ENCODE measurements at places on chromosomes 5 and 9.

DNA sequence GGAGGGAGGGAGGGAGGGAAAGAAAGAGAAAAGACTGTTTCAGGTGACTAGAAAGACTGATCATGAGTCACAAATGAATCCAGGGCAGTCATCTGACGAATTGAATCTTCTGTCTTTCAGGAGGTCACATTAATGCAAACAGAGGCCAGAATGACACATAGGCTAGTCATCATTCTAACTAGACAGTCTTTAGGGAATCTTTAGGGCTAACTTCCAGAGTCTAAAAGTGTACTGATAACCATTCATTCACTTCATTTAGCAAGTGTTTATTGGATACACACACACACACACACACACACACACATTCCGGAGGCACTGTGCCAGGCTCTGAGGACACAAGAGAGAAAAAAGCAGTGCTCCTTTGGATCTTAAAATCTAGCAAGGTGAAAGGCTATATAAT lies 156.7 kb downstream of the EBF1 start:
- peak; percentile 66 for DNase-seq

- DNase-seq, result no peak
Measured at GRCh38 chr5:104734046-104734445, 1171.5 kb upstream of the NUDT12 start.

DNA sequence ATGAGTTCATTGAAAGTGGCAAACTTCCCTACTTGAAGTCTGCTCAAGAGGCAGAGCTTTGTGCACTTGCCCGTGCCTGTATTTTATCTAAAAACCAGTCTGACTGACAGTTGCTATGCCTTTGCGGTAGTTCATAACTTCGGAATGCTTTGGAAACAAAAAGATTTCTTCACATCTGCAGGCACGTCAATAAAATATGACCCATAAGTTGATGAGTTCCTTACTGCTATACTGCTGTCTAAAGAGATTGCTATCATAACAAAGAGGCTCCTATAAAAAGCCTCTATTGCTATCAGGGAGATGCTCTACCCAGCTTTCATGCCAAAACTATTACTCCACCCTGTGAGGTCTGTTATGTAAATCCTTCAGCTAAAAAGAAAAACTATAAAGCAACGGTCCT lies 25.4 kb upstream of the RNF20 start:
- DNase-seq, result peak; percentile 77

GRCh38 chr9:36154331-36154952 lies 14.7 kb upstream of the CCIN start:
- DNase-seq, result no peak

DNA sequence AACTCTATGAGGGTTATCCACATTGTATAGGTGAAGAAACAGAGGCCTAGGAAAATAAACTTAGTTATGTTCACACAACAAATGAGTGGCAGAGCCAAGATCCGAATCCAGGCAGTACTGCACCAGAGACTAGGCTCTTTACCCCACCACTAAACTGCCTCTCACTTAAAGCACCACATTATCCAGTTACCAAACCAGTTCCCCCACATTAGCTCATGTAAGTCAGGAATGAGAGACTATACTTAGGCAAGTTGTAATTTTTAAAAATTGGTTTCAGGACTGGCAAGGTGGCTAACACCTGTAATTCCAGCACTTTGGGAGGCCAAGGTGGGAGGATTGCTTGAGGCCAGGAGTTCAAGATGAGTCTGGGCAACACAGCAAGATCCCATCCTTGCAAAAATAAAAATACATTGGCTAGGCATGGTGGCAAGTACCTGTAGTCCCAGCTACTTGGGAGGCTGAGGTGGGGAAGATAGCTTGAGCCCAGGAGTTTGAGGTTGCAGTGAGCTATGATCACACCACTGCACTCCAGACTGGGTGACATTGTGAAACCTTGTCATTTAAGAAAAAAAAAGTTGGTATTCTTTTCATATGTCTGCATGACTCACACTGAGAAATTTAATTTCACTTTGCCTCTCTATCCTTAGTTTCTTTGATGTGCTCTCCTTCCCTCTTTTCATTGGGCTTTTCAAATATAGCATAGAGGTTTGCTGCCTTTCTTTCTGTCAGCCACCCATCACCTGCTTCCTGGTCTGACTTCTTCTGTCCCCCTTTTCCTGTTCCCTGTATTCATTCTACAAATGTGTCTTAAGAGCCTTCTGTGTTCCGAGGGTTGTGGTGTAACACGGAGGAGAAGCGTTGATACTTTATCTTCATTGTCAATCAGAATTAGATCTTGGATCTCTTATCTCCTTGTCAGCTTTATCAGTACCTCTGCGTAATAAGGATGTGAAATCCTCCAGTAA lies 64.7 kb downstream of the ERMP1 start:
- peak; percentile 25 for DNase-seq

- DNase-seq, result no peak
Measured at GRCh38 chr9:137194388-137194787, 5.9 kb downstream of the SSNA1 start.

DNA sequence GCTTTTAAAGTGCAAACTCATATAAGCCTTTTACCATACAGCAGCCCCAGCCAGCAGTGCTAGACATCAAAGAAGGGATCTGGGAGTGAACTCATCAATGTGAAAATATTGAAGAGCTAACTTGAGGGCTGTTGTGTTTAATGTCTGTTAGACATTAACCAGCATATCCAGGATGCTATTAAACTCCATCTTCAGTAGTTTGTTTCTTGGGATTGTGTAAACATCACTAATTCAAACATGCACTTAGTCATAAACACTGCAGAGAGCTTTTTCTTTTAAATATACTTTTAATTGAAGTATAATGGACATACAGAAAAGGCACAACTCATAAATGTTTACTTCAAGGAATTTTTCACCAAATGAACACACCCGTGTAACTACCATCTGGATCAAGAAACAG lies 81.8 kb downstream of the TMEM252 start:
- DNase-seq, result no peak

DNA sequence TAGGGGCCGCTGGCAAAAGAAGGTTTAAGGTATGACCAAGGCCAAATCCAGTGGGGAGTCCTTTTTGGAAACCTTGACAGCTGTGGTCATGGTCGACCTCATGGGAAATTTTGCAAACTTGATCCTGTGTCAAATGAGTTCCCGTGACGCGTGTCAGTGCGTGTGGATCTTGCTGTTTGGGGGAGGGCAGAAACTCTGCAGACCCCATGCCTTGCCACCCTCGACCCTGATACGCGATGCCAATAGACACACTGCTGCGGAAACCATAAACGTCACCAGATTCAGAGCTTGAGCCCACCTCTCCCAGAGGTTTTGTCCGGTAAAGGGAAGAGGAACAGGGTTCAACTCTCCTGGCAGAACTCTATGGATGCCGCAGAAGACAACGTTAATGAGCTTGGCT lies 104.7 kb downstream of the ADAMTS2 start:
- DNase-seq, result no peak

DNA sequence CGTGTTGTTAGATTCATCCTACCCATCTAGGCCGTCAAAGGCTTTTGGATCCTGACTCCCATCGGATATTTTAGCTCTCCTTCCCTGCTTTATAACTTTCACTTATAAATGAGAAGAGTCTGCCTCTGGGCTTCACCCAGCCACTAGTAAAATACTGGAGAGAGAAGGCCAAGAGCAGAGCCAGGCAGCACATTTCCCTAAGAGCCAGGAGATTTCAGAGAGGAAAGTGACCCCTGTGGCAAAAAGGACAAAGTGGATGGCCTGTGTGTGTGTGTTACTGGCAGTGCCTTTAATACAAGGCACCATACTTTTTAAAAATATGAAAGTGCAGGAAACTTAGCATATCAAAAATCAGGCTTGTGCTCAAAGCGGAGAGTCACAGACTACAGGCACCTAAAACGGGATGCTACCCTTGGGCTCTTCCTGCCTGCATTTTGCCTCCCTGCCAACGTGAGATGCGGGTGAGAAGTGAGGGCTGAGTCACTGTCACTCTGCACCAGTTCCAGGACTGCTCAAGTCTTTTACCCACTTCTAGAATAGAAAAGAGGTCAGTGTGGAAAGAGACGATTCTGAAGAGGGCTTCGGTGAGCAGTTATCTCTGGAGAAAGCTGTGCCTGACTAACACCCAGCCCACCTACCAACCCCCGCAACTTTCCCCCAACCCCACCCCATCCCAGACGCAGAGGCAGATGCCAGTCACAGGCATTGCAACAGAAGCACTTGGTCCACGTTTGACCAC lies 15.9 kb downstream of the NFIL3 start:
- DNase-seq, result no peak

- DNase-seq, result no peak
Measured at GRCh38 chr5:114327987-114328386, 33.9 kb upstream of the KCNN2 start.

DNA sequence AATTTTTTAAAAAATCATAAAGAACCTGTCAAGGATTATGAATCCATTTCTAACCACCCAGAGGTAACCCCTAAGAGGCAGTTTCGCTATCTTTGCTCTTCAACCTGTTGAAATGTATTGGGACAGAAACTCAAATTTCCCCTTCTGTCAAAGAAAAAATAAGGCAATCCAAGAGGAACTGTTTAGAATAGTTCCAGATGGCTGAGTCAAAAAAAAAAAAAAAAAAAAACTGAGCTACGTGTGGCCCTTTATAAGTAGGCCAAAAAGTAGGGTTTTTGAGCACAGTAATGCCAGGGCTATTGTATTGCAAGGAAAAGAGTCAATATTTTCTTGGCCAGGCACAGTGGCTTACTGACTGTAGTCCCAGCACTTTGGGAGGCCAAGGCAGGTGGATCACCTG lies 94.9 kb downstream of the RAD23B start:
- DNase-seq, result no peak

DNA sequence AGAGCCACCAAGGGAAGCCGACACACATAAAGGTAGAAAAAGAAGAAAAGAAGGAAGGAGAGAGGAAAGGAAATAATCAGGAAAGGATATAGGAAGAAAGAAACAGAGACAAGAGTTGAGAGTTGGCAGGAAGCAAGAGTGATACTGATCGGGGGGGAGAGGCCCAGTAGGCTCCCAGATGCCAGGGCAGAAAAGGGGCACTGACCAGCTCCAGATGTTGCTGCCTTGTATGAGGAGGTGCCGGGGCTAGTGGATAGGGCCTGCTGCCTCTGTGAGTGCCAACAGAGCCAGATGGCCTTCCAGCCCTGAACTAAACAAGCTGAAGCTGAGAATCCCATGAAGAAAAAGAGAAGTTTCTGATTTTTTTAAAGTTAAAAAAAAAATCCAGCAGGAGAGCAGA lies 82.0 kb upstream of the TRIM32 start:
- no peak for DNase-seq

DNA sequence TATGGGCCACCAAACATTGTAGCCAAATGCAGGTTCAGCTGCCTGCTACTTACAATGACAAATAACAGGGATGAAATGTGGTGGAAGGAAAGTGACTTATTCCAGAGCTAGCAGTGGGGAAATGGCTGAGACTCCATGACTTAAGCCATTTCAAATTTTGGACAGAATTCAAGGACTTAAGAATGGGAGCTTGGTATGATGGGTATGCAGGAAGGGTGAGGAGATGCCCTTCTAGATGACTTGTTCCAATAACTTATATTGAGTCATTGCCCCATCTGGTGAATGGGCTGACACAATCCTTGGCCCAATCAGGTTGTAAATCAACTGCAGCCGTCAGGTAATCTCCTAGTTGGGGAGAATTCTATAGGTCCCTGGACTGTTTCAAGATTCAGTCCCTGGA lies 230.7 kb upstream of the SGCD start:
- peak; percentile 37 for DNase-seq

DNA sequence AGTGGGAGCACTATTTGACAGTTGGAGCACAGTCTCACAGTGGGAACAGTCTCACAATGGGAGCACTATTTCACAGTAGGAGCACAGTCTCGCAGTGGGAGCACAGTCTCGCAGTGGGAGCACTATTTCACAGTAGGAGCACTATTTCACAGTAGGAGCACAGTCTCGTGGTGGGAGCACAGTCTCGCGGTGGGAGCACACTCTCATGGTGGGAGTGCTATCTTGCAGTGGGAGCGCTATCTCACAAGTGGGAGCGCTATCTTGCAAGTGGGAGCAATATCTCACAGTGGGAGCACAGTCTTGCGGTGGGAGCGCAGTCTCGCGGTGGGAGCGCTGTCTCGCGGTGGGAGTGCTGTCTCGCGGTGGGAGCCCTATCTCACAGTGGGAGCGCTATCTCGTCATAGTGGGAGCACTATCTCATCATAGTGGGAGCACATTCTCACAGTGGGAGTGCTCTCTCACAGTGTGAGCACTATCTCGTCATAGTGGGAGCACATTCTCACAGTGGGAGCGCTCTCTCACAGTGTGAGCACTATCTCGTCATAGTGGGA lies 56.1 kb downstream of the MED10 start:
- DNase-seq, result no peak

DNA sequence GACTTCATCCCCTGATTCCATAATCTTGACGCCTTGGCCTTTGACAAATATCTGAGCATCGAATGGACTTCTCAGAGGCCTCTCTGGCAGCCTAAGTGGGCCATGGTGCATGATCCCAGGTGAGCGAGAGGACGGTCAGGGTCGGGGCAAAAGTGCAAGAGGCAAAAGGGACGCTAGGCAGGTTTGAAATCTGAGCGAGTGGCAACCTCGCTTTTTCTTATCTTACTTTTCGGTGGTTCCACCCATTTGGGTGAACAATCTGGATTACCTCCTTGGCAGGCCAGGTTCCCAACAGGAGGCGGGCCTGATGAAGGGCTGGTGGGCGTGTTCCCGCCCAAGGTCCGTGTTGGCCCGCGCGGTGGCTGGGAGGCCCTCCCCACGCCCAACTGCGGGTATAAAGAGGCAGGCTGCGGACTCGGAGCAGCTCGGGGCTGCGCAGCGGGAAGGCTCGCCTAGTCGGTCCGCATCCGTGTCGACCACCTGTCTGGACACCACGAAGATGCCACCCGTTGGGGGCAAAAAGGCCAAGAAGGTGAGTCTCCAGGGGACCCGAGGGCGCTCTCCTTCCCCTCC lies at the start of gene BHMT:
TSS of gene BHMT (plus strand) at position 423 of the 573 bp plus-strand sequence. CDS start at position 500, 77 bp downstream.
- DNase-seq, result no peak

GRCh38 chr9:88537761-88538091 lies 2.7 kb downstream of the NXNL2 start:
- peak; percentile 93 for DNase-seq

GRCh38 chr9:123541411-123541810 lies 185.4 kb downstream of the CRB2 start:
- DNase-seq, result no peak

GRCh38 chr9:94919376-94920098 lies 193.0 kb downstream of the AOPEP start:
- peak; percentile 53 for DNase-seq
